ENCODE measurements at places on chromosomes 1 and 21.

- DNase-seq = peak; percentile 58
Measured at GRCh38 chr1:56676571-56677035, 31.5 kb downstream of the PRKAA2 start.

GRCh38 chr21:44949779-44950198, 10.0 kb downstream of the SLX9 start:
- peak; percentile 64 for DNase-seq

DNA sequence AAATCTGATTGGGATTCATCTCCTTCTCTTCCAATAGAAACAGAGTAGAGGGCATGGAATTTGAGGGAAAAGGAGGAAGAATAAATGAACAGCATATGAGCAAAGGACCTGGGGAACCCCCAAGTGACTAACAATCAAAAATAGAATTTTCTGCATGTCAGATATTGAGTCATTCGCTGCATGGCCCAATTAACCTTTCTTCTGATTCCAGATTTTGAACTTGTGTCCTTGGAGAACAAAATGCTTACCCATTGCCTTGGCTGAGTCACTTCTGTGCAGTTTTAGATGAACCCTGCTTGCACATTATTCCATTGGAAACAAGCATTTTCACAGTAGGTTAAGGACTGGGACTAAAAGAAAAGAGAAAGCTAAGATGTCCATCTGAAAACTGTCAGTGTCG, 390.5 kb downstream of the ST6GALNAC3 start:
- DNase-seq = no peak

- peak; percentile 72 for DNase-seq
Measured at GRCh38 chr1:209875515-209875914, 47.7 kb downstream of the UTP25 start.

GRCh38 chr21:33391656-33392055, 11.6 kb upstream of the IFNGR2 start:
- no peak for DNase-seq

DNA sequence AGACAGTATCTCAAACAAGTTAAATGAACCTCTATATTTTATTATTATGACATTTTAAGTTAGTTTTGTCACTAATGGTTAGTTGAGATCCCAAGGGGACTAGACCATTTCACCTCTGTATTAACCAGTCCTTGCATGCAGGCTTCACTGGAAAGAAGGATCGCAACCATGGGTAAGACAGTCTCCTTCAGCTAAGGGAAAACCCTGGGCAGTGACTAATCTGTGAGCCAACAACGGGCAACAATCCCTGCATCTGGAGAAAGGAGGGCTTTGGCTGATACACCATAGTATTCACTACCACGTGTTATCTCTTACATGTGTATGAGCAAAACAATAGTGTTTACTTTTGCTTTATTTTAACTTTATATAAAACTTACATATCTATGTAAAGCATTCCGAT, 708.8 kb upstream of the CHRM3 start:
- no peak for DNase-seq

GRCh38 chr1:85580872-85581801, 576 bp downstream of the CCN1 start:
- DNase-seq = peak; percentile 74

Data from Caki2 (cell line).